ENCODE measurements at places on chromosomes 12 and 14.

DNA sequence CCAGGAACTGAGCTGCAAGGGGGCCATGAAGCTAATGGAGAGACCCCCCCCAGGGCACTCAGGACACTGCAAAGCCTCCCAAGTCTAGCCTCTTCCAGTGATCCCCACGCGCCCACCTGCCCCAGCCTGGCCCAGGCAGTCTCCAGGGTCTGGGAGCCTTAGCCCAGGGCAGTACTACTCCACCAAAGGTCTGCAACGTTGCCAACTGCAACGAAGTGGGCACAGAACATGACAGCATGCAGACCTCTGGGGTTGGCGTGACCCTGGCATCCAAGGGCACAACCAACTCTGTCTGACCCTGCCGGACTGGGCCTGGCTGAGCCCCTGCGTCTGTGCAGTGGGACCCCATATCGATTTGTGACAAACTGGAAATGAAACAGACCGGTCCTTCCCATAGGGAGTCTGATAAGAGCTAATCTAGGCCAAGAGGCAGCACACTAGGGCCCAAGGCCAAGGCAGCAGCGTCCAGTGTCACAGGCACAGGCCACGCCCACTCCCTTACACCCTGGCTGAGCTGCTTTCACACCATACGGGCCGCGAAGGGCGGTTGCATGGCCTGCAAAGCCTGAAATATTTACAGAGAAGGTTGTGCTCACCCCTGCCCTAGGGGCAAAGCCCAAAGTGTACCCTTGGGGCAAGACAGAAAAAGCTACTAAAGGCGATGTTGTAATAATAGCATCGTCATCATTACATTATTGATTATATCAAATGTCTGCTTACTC, 76.7 kb downstream of the NCOR2 start:
- no peak for DNase-seq

DNA sequence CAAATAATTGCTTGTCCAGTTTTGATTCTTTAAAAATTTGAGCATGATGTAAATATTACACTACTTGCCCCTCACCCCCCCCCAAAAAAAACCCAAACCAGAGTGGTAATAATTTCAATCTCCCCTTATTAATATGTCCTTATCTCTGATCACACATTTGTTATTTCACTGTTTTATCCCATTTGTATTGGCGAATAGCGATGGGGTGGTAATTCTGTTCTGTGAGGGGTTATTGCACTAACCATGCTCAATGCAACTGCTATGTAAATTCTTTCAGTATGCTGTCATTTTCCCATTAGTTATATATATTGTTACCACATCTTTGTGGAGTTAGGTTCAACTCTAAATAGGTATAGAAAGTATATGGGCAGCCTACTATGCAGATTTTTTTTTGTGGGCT, 1.1 kb downstream of the RIMKLB start:
- no peak for DNase-seq

GRCh38 chr14:96727491-96727890, 69.7 kb upstream of the VRK1 start:
- DNase-seq = no peak

- no peak for DNase-seq
These were observed 13.7 kb downstream of the P2RX4 start for GRCh38 chr12:121223292-121224285.

DNA sequence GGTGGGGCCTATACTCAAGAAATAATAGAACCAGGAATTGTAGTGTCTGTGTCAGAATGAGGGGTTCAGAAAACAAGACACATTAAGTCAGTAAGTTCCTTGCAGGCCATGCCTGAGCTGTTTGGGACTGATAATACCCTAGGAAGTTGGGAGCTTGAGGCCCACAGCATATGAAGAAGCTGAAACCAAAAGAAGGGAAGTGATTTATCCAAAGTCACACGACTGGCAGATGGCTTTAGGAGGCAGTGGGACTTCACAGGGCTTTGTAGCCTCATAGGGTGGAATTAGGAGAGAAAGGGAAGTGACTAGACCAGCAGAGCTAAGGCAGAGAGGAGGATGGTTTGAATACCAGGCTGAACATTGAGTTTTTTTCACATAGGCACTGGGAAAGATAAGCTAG, 56.6 kb upstream of the SRSF5 start:
- no peak for DNase-seq

GRCh38 chr12:81597928-81598604, 161.1 kb downstream of the PPFIA2 start:
- DNase-seq = no peak

DNA sequence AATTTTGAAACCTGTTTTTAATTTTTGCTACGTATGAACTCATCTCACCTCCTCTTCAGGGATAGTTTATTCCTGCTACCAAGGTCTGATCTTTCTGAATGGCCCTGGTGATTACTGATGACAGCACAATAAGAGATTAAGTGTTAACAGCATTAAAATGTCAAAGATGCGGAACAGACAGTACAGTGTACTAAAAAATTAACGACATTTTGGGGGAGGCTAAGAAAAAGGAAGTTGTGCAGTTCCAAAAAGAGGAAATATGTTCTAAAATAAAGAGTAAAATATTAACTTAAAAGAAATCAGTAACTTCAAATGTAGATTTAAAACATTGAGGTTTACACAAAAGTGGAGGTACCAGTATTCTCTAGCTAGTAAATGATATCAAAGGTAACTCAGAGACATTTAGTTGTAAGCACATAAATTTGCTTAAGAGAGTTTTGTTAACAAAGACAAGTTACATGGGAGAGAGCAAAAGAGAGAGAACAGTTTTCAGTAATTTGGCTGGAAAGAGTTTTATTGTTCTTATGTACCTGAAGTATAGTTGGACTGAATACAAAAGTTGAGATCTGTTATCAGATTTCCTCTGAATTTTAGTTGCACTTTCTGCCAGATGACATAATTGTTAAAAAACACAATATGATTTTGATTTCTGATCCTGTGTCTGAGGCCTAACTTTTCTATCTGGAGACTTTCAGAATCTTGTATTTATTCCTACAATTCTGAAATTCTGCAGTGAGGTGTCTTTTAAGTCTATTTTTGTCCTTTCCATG, 4.2 kb upstream of the CLECL1 start:
- no peak for DNase-seq

GRCh38 chr12:52307836-52308805, 13.1 kb downstream of the KRT83 start:
- DNase-seq = no peak

DNA sequence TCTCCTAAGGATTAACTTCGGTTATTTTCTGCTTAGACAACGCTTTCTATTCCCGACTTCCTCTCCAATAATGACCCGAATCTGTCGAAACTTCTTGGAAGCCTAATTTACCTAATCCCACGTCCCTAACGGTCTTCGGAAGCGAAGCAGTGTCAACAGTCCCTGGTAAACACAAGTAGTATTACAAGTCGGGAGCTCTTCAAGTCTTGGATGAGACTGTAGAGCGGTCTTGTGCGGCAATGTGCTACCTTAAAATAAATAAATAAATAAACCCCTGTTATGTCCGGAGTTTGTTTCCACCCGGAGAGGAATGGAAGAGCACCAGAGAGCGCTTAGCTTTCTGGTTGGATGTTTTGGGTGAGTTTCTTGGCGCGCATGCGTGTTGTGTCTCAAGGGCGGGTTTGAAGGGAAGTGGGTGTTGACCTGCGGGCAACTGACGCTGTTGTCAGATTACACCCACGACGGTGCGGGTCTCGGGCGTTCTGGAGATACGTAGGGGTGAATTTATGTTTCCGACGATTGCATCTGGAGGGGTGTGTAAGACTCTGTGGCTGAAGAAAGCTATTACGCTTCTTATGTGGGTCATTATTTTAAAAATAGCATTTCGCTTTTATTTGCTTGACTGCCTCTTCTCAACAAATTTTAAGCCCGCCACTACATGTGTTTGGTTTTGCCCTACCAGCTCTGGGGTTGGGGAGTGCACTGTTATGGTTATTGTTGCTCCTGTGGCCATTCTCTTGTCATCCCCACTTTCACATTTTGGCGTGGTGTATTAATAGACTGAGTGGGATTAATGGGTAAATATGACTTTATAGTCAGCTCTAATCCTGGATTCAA, at the start of the genes KIAA0586 and TIMM9:
Gene KIAA0586 (plus strand): TSS at position 439 of the 837 bp plus-strand sequence. CDS start 546 bp downstream, outside the sequence.
Gene TIMM9 (minus strand): TSS at position 251 of the 837 bp plus-strand sequence. CDS start 15,586 bp downstream, outside the sequence.
- peak; percentile 98 for DNase-seq

- DNase-seq = no peak
These were observed 340.5 kb downstream of the TMEM121 start for GRCh38 chr14:105866841-105867321.

DNA sequence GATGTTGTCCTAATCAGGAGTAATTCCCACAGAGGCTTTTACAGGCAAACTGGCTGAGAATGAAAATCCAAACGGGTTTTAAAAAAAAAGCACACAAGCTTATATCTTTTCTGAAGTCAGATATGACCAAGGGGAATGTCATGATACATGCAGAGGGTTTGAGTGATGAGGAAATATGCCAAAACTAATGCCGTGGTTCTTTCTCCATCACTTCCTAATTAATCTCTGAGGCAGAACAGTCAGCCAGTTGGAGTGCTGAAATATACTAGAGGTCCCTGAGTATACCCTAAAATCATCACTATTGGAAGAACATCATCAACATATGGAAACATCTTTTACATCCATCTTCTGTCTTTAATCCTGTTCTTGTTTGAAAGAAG, 160.8 kb upstream of the FAR2 start:
- DNase-seq = no peak

DNA sequence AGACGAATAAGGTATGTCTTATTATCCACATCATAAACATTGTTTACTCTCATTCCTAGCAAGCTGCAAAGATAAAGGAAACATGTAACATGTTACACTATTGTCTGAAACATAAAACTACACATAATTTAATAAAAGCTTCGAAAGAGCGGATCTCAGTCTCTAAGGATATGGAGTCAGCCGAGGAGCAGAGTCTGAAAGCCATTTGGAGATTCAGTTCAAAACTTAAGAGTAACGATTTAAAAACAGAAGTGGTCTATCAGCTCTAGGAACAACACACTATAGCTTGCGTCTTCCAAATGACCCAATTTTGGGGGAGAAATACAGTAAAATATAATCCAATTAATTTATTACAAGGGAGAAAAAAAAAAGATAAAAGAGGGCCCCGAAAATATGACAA, 775 bp downstream of the NEMF start:
- no peak for DNase-seq

DNA sequence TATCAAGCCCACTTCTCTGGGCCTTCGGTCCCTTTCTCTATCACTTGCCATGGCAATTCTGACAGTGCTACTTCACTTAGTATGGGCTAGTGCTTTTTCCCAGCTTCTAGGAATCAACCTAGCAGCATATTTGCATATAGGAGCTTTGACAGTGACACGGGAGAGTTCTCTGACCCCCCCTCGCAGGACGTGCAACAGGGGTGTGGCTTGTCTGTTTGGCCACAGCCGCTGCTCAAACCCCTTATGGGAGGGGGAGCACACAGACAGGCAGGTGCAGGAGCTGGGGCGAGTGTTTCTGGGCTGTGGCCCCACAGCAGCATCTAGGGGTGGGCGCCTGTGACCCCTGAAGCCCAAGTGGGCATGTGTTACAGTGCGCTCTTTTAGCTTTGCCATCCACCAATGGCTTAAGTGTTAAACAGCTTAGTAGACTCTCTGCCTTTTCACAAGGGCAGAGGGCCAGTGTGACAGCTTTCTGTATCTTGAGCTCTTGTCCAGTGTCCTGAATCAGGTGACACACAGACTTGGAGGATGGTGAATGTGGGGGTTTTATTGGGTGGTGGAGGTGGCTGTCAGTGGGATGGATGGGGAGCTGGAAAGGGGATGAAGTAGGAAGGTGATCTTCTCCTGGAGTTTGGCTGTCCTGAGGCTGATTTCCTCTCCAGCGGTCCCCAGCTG, 229.3 kb downstream of the PCNX1 start:
- DNase-seq = no peak

DNA sequence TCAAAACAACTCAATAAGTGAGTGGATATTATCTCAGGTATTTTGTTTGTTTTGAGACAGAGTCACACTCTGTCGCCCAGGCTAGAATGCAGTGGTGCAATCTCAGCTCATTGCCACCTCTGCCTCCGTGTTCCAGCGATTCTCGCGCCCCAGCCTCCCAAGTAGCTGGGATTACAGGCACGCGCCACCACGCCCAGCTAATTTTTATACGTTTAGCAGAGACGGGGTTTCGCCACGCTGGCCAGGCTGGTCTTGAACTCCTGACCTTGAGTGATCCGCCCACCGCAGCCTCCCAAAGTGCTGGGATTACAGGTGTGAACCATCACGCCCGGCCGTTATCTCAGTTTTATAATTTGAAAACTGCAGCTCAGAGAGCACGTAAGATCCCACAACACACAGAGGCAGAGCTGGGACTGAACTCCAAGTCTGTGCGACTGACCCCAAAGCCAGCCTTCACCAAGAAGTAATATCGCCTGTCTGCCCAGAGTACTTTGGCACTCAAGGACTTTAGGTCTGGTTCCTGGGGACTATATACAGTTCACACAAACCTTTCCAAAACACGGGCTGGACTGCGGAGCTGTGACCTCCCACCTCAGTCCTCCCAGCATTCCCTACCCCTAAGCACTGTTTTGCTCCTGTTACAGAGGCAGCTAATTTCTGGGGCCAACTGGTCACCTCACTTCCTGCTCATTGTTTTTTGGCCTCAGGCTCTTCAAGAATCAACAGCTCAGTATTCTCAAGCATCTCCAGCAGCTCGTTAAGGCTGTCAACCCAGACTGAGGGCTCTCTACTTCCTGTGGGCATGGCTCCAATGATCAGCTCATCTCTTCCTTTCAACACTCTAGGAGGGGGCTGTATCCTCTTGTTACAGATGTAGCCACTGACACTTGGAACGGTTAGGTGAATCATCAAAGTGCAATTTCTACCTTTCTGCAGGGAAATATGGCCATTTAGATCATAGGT, 22.5 kb downstream of the TESC start:
- no peak for DNase-seq

- no peak for DNase-seq
These were observed 346.2 kb downstream of the C12orf75 start for GRCh38 chr12:105676694-105677093.

DNA sequence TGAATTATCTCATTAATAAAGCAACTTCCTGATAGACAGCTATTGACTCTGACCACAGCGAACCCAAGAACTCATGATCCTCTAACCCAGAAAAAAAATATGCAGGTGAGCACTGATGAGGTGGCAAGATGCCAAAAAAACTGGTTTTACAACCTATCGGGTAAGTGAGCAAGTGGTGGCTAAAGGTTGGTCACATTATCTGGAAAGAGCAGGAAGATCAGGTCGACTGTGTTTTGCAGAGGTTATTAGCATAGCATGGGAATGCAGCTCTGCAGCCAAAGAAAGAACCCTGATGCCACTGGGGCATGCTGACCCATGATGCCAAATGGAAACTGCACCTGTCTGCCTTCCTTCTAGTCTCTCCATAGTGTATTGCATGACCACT, 23.5 kb downstream of the BHLHE41 start:
- no peak for DNase-seq

- DNase-seq = no peak
These were observed 1.0 kb downstream of the NACA start for GRCh38 chr12:56723889-56724700.

DNA sequence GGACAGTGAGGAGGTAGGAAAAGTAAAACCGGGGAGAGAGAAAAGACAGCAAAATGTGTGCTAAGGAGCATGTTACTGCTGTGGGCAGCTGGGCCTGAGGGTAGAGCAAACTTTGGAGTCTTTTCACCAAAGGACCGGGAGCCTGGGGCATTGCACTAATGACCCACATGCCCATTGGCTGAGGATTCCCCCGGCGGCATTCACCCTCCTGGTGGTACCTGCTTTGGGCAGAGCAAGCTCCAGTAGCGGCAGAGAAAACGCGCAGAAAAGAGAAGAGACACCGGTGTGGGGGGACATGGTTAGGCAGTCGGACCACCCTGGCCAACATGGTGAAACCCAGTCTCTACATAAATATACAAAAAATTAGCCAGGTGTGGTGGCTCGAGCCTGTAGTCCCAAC, 83.4 kb upstream of the ESRRB start:
- no peak for DNase-seq

- DNase-seq = no peak
These were observed 2.3 kb upstream of the JPH4 start for GRCh38 chr14:23580948-23581281.

Measured in SK-N-MC (cell line).